ENCODE measurements at places on chromosomes 4 and X.

GRCh38 chrX:49840679-49841078 lies 11.6 kb downstream of the PAGE4 start:
- DNase-seq, result no peak

- no peak for DNase-seq
Observed at GRCh38 chr4:75714011-75714410, 10.4 kb upstream of the USO1 start.

DNA sequence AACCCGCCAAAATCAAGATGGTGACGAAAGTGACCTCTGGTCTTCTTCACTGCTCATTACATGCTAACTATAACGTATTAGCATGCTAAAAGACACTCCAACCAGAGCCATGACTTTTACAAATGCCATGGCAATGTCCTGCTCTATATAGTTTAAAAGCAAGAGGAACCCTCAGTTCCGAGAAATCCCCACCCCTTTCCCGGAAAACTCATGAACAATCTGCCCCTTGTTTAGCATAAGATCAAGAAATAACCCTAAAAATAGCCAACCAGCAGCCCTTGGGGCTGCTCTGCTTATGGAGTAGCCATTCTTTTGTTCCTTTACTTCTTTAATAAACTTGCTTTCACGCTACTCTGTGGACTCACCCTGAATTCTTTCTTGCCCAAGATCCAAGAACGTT lies 463.5 kb upstream of the FAM241A start:
- DNase-seq, result no peak

DNA sequence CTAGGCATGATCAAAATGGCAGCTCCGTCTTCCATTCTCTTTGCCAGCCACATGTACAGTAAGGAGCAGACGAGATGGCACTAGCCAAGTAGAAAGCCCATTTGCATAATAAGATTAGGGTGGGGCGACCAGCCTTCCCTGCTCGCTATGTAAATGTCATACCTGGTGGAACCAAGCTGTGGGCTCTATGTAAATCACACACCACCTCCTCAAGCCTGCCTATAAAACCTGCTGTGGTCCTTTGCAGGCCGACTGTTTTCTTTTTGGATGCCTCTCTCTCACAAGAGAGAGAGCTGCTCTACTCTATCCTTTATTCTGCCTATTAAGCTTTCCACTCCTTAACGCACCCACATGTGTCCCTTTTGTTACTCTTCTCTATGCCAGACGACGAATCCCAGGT lies 1472.7 kb downstream of the ARAP2 start:
- DNase-seq, result no peak

DNA sequence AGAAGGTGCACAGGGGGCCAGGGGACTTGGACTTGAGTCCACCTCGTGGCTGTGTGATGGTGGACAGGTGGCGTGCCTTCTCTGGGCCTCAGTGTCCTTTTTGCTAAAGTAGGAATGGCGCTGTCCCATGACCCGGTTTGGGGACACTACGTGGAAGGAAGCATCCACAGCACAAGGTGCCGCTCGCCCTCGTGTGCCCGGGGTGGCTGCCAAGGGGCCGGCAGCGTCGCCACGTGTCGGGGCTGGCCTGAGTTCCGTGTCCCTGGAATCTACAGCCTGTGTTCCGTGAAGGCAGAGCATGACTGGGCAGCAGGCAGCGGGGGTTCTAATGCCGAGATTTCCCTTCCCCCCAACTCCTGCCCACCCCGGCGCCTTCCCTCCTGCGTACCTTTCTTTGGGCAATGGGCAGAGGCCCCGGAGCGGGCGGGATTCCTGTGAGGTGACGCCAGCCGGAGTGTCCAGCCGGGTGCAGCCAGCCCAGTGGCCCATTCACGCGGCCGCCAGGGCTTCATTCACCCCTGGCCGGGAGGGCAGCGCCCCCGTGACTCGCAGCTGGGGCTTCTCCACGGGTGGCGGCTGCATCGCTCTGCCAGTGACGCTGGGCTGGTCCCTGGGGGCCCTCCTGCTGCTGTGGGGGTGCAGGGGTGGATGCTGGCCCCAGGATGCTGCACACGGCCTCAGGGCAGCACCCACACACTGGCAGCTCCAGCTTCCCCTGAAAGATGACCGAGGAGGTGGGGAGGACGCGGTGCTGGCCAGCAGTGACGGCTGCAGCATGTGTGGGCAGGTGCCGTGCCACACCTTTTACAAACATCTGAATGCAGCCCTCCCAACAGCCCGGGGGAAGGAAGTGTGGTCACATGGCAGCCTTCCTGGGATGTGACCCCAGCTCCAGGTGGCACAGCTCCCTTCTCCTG lies 21.2 kb downstream of the DOK7 start:
- no peak for DNase-seq

- DNase-seq, result peak; percentile 18
Observed at GRCh38 chr4:174764105-174764729, 64.8 kb downstream of the GLRA3 start.

DNA sequence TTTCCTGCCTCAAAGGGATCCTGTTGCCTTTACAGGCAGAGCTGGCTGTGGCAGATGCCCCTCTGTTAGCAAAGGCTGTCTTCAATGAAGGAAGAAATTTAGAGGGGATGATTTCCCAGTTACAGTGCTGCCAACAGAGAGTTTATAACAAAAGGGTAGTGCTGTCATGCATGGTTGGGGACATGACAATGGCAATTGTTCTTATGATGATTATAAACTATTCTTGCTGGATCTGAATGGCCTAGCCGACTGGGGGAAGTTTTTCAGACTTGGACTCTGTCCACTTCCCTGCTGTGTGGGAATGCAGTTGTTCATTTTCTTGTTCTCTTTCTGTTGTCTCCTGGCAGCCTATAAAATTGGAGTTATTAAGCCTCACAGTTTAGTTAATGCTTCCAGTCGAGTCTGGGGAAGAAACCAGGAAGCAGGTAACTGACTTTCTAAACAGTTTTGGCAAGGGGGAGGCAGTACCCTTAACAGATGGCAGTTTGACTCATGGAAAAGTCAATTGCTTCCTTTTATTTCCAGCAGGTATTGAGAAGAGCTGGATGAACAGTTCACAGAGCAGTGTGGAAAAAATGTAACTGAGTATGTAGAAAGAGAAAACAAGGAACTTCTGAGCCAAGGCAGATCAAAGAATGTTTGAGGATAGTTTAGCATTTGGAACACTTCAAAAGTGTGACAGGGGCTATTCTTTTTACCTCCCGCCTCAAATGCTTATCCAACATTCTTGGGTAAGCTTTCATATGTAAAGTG lies 582.6 kb downstream of the RAPGEF2 start:
- DNase-seq, result no peak

DNA sequence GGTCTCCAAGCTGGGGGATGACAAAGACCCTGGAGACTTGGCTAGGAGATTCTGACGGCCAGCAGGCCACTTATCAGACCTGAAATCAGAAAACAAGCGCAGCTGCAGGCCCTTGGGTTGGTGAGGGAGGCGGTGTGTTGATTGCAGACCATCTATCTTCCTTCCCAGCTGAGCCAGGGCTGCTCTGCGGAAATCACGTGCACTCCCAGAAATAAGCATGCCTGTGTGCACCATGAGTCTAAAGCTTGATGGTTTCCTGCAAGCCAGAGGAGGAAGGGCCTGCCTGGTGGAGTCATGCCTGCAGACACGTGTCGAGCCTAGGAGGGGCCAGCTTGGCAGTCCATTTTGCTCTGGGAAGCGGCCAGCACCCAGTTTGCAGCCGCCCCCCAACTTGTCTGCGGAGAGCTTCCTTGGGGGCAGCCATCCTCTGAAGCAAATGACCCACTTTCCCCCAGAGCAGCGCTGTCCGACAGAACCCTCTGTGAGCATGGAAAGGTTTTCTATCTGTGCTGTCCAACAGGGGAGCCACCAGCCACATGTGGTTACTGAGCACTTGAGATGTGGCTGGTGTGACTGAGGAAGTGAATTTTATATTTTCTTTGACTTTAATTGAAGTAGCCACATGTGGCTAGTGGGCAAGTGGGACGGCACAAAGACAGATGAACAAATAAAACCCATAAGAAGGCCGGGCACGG lies 175.7 kb upstream of the BCOR start:
- no peak for DNase-seq

DNA sequence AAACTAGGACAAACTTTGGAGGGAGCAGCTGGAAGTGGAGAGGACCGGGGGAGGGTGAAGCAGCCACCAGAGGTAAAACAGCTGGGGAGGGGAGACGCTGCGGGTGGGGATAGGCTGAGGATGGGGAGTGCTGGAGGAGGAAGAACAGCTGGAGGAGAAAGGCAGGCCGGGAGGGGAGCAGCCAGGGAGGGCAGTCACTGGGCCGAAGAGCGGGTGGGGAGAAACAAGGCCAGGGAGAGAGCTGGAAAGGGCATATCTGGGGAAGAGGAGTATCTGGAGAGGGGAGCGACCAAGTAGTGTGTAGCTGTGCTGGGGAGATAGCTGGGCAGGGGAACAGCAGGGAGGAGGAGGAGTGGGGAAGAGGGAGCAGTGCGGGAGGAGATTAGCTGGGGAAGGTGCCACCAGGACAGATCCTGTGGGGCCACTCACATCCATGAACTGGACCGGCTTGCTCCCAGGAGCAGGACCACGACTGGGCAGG lies 2.7 kb downstream of the SLC38A5 start:
- no peak for DNase-seq

GRCh38 chrX:138930583-138930945 lies 219.0 kb upstream of the FGF13 start:
- DNase-seq, result no peak

- DNase-seq, result peak; percentile 15
Observed at GRCh38 chrX:123339221-123339905, 155.3 kb downstream of the GRIA3 start.

All from AG09319 (cell line).